ENCODE measurements at places on chromosomes 7 and 10. TPM values are rescaled to one million over a fixed set of nuclear protein-coding genes. Genes with fewer than 3 reads are reported as not detected.

Gene EPHA1
- total RNA-seq: not detected

- no peak for DNase-seq
These were observed 443.2 kb downstream of the REEP3 start for GRCh38 chr10:63964406-63964805.

DNA sequence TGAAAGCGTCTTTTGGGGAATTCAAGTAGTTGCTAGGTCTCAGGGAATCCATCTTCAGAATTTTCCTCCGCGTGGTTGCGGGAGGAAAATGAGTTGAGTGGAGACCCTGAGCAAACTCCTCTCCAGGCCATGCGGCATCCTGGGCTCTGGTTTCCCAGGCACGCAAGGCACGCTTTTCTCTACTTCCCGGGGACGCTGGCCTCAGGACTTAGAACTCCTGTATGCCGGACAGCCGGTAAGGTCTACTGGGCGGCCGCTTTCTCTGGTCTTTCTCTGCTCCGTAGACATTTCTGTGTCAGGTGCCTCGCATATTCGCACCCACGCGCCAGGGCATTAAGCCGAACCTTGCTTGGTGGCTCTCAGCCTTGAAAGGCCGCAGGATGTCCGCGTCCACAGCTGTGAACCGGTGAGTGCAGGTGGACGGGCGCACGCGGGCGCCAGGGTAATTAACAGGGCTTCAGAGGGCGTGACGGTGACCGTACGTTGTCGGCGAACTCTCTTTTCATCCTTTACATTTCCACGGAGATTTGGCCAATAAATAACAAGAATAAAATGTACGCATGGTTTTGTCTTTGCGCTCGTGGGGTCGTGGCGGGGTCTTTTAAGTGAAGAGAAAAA, 992 bp upstream of the RBM20 start:
- no peak for DNase-seq

GRCh38 chr7:66837007-66837406, 84.0 kb upstream of the TMEM248 start:
- DNase-seq: no peak

DNA sequence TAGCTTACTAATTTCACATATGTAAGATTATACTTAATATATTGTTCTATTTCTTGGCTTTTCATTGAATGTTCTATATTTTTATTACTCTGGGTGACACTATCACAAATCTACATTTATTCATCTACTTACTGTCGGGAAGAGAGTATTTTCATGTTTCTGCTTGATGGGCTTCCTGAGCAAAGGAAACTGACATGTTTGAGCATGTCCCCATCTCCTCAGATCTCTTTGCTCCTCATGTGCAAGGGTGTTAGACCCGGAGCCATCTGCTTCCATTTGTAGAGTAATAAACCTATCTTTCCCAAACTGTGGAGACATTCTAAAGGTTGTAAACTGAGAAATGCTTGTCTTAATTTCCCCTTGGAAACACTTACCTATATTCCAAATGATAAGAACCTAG, 103.5 kb downstream of the LSMEM1 start:
- no peak for DNase-seq

Gene AOAH
- 1.6 TPM for total RNA-seq

DNA sequence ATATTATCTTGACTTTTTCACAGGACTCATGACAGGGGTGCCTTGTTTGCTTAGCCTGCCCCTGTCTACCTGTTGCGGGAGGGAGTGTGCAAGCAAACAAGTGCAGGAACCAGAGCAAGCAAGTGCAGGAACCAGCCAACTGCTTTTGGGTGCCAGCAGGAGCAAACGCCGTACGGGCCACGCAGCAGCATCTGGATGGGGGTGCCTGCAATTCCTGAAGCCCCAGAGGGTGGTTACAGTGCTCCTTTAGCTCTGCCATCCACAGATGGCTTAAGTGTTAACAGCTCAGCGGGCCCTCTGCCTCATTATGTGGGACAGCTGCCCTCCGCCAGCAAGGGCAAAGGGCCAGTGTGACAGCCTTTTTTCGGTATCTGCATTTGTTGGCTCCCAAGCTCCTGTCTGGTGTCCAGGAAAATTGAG, 83.5 kb downstream of the MICU1 start:
- no peak for DNase-seq

GRCh38 chr7:87342231-87342630, 3.2 kb upstream of the CROT start:
- DNase-seq: no peak

Gene TMEM130
- total RNA-seq: 0.30 TPM

- no peak for DNase-seq
These were observed 4.2 kb upstream of the MUC12 start for GRCh38 chr7:100965045-100965722.

Gene CNNM1
- total RNA-seq: 0.22 TPM

All from cardiac septum (tissue), 1 donor.